ENCODE measurements at places on chromosomes 6 and 20.
A peak's percentile ranks its signal among the peaks of the same experiment; 100 is the strongest.

DNA sequence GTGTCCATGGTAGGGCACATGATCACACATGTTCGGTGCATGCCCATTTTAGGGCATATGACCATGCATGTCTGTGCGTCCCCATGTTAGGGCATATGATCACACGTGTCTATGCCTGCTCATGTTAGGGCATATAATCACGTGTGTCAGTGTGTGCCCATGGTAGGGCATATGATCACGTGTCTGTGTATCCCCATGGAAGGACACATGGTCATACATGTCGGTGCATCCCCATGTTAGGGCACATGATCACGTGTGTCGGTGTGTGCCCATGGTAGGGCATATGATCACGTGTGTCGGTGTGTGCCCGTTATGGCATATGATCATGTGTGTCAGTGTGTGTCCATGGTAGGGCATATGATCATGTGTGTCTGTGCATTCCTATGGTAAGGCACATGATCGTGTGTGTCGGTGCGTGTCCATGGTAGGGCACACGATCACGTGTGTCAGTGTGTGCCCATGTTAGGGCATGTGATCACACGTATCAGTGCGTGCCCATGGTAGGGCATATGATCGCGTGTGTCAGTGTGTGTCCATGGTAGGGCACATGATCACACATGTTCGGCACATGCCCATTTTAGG lies 30.6 kb downstream of the YTHDF1 start:
- H3K4me1 ChIP-seq: no peaks in the 10 kb centered on the region
- H3K36me3 ChIP-seq: no peaks in the 10 kb centered on the region
- no peak overlapping the region for H3K4me3 ChIP-seq
- peaks cover 6% of the 10 kb centered on the region for H3K27me3 ChIP-seq

GRCh38 chr6:151103266-151103665 lies 136.5 kb upstream of the AKAP12 start:
- no peak overlapping the region for H3K4me3 ChIP-seq
- H3K4me1 ChIP-seq: peaks cover 2% of the 10 kb centered on the region
- H3K27ac ChIP-seq: no peak overlapping the region
- H3K36me3 ChIP-seq: peaks cover 20% of the 10 kb centered on the region

- DNase-seq: peak; percentile 34
- no peaks in the 10 kb centered on the region for H3K36me3 ChIP-seq
- H3K4me1 ChIP-seq: no peaks in the 10 kb centered on the region
- no peaks in the 10 kb centered on the region for H3K27me3 ChIP-seq
- H3K4me3 ChIP-seq: no peak overlapping the region
Measured at GRCh38 chr6:163170294-163170883, 244.1 kb upstream of the QKI start.

DNA sequence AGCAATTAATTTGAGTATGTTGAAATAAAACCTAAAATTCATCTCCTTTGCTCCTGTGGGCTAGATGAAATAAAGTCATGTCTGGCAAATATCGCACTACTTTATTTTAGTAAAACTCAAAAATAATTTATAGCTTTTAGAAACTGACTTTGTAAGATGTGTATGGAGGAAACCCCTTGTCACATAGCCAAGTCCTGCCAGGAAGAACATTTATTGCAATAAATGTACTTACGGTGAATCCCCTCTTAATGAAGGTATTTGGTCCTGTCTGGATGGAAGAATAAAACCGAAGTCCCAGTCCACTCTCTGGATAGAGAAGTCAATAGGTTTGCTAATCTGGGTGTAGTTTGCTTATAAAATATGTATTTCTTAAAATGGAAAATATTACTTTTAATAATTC lies 1226.8 kb upstream of the MAP3K7 start:
- no peak overlapping the region for H3K4me3 ChIP-seq
- no peaks in the 10 kb centered on the region for H3K27me3 ChIP-seq
- H3K36me3 ChIP-seq: no peaks in the 10 kb centered on the region
- H3K4me1 ChIP-seq: no peaks in the 10 kb centered on the region
- no peak for DNase-seq
- no peak overlapping the region for H3K27ac ChIP-seq

GRCh38 chr6:56889492-56889891 lies 65.4 kb upstream of the BEND6 start:
- no peak for DNase-seq
- peaks cover 12% of the 10 kb centered on the region for H3K4me1 ChIP-seq
- no peak overlapping the region for H3K27ac ChIP-seq

- H3K27ac ChIP-seq: no peak overlapping the region
- H3K27me3 ChIP-seq: no peaks in the 10 kb centered on the region
- H3K36me3 ChIP-seq: no peaks in the 10 kb centered on the region
- DNase-seq: no peak
Measured at GRCh38 chr6:161368514-161368913, 94.7 kb upstream of the AGPAT4 start.
